ENCODE measurements at places on chromosomes 2 and 18.

DNA sequence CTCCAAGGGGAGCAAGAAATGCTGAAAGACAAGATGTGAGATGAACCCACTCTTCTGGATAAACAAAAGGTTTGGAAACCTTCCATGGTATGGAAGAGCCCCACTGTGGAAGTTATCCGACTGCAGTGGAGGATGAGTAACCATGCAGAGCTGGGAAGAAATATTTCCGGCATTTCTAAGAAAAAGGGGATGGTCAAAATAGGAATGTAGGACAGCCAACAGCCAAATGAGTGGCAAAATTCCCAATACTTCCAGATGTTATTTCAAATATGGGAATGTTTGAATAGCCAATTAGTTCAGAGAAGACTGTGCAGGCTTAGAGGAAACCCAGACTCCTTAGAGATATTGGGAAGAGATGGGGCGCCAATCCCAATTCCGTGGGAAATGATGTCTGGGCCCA, 246.8 kb downstream of the RAD51AP2 start:
- DNase-seq, result no peak

DNA sequence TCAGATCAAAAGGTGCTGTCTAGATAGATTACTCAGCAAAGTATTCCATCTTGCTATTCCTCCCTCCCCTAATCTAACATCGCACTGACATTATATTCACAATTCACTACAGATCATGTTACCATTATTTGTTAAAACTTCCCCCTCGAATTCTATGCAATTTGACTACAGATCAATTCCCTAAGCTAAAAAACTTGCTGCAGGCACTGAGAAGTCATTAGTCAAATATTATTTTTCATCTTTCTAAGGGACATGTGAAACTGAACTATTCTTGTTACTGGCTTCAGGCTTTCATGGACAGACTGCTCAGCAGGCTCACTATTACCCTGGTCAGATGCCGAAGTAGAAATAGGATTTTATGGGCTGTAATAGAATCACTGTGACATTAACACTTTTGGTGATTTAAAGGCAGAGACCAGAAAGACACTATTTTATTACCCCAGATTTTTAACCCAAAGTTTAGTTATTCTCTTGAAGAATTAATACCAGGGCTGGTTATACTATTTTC, 15.1 kb downstream of the MYL1 start:
- DNase-seq, result no peak

DNA sequence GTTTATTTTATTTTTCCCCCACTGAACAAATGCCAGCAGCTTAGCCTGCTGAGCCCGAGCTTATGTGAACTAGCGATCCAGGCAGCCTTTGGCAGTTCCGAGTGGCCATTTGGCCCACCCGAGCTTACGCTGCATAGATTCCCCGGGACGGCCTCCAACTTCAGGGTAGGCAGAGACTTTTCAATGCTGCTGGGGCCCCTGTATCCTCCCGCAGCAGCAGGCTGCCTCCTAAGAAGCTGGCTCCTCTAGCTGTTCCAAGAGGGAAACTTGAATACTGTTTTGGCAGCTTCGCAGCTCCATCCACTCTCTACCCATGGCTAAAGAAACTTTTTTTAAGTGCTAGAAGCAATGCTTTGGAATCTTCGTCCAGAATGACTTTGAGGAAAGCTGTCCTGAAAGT, 295.2 kb downstream of the SS18 start:
- no peak for DNase-seq

DNA sequence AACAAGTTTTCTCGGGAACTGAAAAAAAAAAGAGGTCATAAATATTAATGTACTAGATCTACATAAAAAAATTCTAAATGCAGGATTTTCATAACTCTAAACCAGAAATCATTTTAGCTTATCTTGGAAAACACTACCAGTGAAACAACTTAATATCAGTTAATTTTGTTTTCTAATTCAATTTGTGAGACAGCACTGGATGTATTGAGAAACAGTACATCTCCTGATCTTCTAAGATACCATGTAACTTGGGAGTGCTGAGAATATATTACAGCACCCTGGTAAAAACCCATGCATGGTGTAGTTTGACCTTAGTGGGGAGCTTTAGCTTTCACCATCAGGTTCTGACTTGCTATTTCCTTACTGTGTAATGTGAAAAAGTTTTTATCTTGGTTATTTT, 129.6 kb downstream of the NRXN1 start:
- DNase-seq, result no peak

GRCh38 chr18:36899289-36899688, 70.4 kb downstream of the KIAA1328 start:
- peak; percentile 15 for DNase-seq

DNA sequence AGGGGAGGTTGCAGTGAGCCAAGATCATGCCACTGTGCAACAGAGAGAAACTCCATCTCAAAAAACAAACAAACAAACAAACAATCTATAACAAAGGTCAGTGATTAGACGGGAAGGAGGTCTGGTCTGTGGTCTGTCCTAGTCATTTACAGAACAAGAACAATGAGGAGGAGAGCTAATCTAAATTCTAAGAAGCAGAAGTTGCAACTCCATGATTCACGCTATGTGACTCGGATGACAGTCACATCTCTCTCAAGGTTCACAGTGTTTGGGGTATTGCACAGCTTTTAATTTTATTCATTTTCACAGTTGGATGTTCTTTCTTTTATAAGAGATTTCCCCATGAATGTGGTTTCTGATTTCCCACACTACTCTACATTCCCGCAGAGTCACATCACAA, 218.7 kb upstream of the PIEZO2 start:
- DNase-seq, result peak; percentile 4

- DNase-seq, result peak; percentile 2
These were observed 157.2 kb downstream of the DDX1 start for GRCh38 chr2:15748736-15749323.

DNA sequence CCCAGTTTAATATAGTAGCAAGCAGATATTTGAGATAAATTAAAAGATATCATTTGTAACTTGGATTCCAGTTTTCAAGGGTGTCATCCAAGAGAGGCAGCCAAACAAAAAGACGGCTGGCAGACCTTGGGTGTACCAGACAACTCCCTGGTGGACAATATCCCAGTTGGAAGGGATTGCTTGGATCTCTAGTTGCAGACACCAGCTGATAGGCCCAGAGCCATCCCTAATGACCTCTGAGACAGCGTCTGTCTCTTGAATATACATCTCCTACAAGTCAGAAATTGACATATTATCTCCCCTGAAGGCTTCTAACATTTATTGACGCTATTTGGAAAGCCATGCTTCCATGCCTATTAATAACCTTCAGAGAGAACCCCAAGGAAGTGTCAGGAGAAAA, 67.7 kb downstream of the ACVR1 start:
- no peak for DNase-seq

DNA sequence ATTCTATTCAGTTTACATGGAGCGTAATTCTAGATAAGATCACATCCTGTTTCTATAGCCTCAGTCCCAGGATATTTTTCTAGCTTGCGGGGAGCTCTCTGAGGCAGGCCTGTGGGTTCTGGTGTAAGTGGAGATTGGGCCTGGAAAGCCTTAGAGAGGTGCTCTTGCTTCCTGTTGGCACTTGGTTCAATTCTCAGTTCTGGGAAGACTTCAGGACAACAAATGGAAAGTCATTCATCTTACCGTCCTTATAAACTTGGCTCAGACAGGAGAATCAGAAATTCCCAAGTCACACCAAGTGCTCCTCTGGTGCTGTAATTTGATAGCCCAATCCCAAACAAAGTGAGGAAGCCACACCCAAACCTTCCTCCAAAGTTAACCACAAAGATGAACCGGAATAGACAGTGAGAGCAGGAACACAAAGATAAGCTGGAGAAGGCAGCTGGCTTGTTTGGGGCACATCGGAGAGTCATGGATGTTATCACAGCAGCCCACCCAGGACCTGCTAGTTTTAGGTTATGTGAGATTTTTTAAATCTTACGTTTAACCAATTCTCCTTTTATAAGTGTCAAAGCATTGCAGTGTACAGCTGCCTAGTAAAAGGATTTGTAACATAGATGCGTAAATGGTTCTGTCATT, 144.3 kb upstream of the MAP3K20 start:
- peak; percentile 66 for DNase-seq

DNA sequence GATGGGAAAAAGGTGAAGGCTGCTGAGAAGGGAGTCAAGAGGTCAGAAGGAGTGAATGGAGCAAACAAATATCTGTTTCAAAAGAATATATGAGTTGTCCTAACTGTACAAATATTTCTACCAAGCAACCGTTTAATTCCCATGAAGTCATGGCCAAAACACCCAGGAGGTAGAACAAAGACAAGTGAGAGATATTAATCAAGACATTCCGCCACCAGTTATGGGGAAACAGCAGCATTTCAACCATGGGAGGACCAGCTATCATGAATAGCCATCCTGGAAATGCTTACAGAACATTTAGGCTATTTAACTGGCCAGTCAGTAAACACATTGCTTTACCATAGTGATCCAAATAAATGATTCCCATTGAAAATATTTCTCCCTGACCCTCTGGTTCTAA, 396.3 kb downstream of the IRS1 start:
- DNase-seq, result peak; percentile 39

DNA sequence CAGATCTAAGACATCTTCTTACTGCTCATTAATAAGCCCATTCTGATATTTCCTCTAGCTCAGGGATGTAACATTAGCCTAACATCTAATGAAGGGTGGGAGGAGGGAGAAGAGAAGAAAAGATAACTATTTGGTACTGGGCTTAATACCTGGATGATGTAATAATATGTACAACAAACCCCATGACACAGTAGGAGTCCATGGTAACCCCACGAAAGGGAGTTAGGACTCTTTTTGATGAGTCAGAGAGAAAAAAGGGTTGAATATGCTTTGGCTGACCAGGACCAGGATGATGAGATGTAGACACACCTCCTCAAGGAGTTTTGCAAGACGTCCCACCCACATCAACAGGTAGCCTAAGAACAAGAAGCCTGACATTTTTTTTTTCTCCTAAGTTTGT, 34.4 kb upstream of the DLX2 start:
- no peak for DNase-seq

GRCh38 chr2:150472511-150472899, 15.0 kb downstream of the RND3 start:
- DNase-seq, result peak; percentile 98

- no peak for DNase-seq
These were observed 23.4 kb upstream of the BAZ2B start for GRCh38 chr2:159639712-159640111.

GRCh38 chr2:21895200-21895599, 771.4 kb downstream of the TDRD15 start:
- DNase-seq, result no peak

DNA sequence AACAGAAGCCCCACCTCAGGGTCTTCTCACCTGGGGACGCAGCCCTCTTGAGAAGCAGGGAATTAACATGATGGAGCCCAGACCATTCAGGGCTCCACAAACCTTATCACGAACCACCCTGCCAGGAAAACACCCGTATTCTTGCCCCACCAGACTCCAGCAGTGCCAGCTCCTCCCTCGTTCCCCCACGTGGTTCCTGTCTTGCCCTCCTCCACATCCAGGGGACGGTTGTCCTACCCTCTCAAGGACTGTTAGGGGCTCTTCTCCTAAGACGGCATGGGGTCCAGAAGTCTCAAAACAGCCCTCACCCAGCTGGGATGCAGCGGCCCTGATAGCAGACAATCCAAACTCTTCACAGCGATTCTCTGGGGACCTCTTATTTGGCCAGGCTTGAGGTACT, 372.2 kb upstream of the HS6ST1 start:
- DNase-seq, result no peak

DNA sequence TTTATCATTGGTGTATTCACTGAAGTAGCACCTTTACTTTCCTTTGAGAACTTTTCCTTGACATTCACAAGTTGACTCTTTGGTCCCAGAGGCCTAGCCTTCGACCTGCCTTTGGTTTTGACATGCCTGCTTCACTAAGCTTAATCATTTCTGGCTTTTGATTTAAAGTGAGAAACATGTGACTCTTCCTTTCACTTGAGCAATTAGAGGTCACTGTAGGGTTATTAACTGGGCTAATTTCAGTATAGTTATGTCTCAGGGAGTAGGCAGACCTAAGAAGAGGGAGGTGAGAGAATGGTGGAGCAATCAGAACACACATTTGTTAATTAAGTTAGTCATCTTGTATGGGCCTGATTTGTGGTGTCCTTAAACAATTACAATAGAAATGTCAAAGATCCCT, 1040.7 kb upstream of the SLC39A10 start:
- DNase-seq, result no peak

- peak; percentile 72 for DNase-seq
These were observed 37.4 kb downstream of the VAPA start for GRCh38 chr18:9951022-9951859.
